ENCODE measurements at places on chromosomes 3 and 15.

- peak; percentile 47 for DNase-seq
Observed at GRCh38 chr15:35833581-35833980, 287.6 kb upstream of the DPH6 start.

DNA sequence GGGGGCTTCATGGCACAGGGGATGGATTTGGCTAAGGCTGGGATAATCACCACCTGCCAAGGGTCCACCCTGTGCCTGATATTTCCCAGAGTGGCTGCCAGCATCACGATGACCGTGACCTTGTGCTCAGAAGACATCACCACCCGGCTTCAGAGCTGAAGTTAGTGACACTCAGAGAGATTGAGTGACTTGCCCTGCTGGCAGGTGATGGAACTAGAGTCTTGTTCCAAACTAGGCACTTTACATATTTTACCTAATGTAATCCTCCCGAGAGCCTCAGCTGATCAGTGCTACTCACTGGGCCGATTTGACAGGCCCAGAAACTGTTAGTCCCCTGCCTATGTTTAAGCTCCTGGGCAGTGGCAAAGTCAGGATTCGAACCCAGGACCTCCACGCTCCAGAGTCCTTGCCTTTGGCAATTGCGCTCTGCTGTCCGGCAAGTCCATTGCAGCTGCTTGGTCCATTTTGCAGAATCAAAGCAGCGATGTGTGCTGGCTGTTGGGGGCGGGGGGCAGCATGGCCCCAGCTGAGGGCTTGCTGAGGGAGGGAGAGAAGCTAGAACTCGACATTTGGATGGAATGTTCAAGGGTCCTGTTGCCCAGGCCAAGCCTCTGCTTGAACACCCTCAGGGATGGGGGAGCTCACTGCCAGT lies 74.8 kb upstream of the GATA2 start:
- no peak for DNase-seq

- DNase-seq: no peak
Observed at GRCh38 chr15:70025413-70026296, 72.1 kb downstream of the TLE3 start.

DNA sequence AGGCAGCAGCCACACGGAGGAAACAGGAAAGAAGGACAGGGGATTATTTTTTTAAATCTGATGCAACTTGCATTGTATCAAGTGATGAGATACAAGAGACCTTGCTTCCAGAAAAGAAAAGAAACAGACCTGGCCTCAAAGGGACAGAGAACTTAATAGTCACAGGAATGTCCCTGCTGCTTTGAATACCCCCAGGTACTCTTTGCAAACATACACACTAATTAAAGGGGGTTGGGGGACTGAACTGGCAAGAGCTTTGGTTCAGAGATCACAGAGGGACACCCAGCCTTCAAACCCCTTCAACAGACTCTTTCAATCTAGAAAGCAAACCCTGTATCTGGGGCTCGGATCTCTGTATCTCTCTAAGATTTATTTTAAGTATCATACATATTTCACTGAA lies 18.0 kb downstream of the TNIK start:
- no peak for DNase-seq

DNA sequence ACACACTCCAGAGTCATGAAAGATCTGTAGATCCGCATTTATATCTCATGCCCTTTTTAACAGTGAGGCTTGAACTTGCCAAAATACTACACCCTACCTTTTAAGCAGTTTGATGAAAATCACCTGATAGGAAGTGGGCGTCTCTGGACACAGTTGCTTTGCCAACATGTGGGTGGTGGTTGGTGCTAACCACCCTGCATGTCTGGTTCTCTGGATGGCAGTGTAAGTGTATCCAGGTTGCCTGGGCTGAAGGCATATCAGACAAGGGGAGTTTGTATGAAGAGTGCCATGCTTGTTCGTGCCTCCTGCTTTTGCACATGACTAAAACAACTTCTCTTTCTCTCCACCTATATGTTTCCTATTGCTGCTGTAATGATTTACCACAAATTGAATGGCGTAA lies 159.6 kb downstream of the GHSR start:
- DNase-seq: no peak

DNA sequence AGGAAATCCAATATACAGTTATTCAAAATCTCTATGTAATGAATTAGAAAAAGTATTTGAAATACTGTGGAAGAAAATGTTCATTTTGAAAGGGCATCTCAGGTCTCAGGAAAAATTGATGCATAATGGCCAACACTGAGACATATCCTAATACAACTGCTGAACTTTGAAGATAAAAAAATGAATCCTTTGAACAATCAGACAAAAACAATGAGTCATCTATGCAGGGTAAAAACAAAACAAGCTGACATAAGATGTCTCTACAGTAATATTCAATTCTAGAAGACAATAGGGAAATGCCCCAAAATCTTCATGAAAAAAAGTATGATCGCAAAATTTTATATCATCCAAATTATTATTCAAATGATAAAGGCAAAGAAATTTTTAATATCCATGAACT lies 34.0 kb upstream of the ZNF280D start:
- no peak for DNase-seq

GRCh38 chr3:11559816-11560633 lies 83.7 kb downstream of the VGLL4 start:
- no peak for DNase-seq

- DNase-seq: no peak
Observed at GRCh38 chr3:16468336-16469098, 45.0 kb downstream of the RFTN1 start.

DNA sequence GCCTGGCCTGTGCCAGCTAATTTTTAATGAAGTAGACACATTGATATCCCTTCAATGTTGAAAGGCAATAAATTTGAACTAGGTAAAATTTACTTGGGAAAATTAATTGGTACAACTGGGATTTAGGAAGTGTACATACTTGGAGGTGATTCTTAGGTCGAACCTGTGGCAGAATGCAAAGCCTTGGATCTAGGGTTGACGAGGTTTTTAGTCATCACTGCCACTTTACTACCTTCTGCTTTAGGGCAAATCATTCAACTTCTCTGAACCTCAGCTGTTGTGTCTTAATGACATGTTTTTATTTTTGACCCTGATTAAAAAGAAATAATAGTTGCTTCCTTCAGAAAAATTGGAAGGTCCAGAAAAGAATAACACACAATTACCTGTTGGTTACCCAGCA lies 2.5 kb downstream of the APPL1 start:
- no peak for DNase-seq

GRCh38 chr3:115928376-115928775 lies 305.1 kb downstream of the GAP43 start:
- DNase-seq: no peak

GRCh38 chr3:107212618-107213017 lies 164.6 kb upstream of the CCDC54 start:
- DNase-seq: no peak

GRCh38 chr3:122773944-122774509 lies 19.6 kb downstream of the HSPBAP1 start:
- no peak for DNase-seq

DNA sequence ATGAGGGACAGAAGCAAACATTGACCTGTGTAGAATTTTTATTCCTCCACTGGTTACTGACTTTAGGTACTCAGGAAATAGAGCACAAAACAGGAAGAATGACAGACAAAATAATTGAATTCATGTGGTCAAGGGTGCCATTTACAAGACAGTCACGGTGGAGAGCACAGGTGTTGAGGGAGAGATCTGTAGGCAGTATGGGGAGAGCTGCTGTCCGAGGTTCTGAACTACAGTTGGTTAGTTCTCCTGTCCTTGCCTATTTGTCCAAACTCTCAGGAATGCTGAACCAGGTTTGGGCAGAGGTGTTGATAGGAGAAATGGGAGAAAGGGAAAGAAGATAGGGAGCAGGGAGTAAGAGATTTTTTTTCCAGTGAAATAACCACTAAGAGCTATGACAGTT lies 178.5 kb upstream of the ZBTB20 start:
- DNase-seq: peak; percentile 49

- no peak for DNase-seq
Observed at GRCh38 chr3:38143511-38143910, 5.0 kb downstream of the MYD88 start.

GRCh38 chr15:90729261-90729660 lies 12.1 kb downstream of the BLM start:
- DNase-seq: no peak

DNA sequence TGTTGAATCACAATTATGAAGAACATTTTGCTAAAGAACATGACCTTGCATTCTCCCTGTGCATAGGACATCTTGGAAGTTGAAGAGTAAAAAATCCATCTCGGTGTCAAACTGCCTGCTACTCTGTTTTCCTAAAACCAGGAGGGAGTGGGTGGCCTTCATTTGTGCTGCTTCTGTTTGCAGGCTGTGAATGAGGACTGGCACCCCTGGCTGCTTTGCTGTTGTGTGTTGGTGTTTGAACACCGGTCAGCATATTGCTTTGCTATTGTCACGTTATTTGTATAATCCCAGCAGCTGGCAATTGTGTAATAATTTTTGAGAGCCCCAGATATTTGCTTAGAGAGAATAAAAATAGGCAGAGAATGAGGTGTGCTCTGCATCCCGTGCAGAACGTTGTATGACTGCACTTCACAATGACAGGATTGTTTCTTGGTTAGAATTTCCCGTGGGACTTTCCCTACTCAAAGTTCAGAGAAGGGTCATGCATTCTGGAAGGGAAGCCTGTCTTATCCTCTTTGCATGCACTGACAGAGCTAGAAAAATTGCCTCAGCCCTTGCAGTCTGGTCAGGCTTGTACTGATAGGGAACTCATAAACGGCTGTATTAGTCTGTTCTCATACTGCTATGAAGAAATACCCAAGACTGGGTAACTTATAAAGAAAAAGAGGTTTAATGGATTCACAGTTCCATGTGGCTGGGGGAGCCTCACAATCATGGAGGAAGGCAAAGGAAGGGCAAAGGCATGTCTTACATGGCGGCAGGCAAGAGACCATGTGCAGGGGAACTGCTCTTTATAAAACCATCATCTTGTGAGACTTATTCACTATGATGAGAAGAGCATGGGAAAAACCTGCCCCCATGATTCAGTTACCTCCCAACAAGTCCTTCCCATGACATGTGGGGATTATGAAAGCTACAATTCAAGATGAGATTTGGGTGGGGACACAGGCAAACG lies 16.3 kb downstream of the SV2B start:
- no peak for DNase-seq

GRCh38 chr3:132892956-132893355 lies 145.2 kb upstream of the TMEM108 start:
- DNase-seq: no peak

DNA sequence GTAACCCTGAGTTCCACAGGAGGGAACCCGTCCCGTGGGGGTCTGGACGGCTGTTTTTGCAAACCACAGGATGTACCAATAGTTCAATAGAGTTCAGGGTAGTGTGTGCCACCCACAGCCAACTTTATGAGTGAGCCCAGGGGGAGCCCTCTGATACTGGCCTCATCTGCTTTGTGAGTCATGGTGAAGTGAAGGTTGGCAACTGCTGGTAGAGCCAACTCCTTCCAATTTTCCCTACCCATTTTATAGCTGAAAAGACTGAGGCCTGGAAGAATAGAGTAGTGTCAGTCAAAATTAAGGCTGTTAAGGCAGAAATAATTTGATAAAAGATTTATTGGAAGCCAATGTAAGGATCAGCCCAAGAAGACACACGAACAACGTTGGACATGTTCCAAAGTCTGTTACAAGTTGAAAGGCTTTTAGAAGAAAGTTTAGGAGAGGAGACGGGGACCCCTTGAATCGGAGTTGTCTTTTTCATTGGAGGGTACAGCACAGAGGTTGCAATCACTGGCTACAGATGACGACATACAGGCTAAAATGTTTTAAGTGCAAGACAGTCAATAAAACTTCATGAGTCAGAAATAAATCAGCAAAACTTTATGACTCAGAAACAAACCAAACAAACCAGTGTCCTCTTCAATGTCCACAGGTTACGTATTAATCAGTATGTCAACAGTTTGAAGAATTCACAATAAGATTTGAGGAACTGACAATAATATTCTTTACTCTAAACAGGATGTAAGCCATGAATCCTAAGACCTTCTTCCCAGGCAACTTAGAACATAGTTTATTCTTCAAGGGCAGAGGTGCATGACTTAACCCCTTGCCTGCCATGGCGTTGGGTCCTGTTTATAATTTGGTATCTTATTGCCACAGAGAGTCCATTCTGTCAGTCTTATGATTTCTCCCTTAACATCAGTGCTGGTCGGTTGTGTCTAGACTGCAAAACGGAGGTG lies 62.9 kb upstream of the NR2E3 start:
- peak; percentile 63 for DNase-seq

DNA sequence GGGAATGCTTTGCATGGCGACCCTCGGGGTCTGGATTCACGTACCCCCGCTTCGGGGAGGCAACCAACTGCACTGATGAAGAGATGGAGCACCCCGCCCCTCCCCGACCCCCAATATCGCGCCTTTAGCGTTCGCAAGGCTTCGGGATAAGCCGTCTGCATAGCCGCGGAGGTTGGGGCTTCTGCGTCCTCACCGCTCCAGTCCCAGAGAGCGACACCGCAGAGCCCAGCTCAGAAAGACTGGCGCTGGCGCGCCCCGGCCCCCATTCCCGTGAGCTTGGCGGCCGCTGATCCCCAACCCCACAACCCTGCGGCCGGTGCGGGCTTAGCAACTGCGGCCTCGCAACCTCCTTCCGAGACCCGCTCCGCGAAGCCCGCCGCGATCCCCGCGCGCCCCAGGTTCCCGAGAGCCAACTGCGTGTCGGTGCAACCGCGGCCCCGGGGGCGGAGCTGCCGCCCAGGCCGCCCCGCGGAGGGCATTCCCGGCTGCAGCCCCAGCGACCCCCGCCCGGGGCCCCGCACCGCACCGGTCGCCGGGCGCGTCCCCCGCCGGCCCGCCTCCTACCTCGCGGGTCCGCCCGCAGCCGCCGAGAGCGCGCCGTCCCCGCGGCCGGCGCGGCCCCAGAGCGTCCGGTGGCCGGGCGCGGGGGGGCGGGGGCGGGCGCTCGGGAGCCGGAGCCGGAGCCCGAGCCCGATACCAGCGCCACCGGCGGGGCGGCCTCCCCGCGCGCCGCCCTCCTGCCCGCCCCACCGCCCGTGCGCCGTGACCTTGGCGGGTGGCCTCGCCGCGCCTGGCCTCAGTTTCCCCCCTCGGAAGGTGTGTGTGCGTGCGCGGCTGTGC lies 79.5 kb downstream of the IQSEC1 start:
- DNase-seq: peak; percentile 9

- DNase-seq: no peak
Observed at GRCh38 chr3:73536952-73537351, 87.8 kb downstream of the PDZRN3 start.

- peak; percentile 3 for DNase-seq
Observed at GRCh38 chr3:168341956-168342936, 246.5 kb upstream of the GOLIM4 start.

- peak; percentile 17 for DNase-seq
Observed at GRCh38 chr3:88031642-88032077, 27.1 kb downstream of the CGGBP1 start.
